A673 (cell line): ENCODE measurements at places on chromosomes 13 and 19.
A peak's percentile ranks its signal among the peaks of the same experiment; 100 is the strongest.

GRCh38 chr19:31610018-31610417, 260.8 kb upstream of the TSHZ3 start:
- no peak for DNase-seq

GRCh38 chr13:35489050-35489449, 12.6 kb upstream of the MAB21L1 start:
- DNase-seq: no peak

GRCh38 chr13:99357131-99357596, 50.0 kb upstream of the GPR183 start:
- no peak for DNase-seq

DNA sequence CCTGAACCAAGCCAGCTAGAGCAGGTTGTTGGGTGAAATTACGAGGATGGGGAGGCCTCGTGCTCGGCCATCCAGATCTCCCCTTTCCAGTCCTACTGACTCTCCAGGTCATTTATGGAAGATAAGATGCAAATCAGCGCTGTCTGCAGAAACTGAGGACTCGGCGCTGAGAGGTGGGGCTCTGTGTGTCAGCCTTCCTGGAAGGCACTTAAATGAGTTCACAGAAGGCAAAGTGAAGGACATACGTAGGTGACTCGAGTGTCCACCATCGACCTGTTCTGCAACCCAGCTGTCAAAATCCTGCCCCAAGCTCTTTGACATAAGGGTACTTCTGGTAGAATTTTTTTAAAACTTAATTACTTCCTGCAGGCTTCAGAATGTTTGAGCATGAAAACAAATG, 86.4 kb downstream of the RAB20 start:
- no peak for DNase-seq

DNA sequence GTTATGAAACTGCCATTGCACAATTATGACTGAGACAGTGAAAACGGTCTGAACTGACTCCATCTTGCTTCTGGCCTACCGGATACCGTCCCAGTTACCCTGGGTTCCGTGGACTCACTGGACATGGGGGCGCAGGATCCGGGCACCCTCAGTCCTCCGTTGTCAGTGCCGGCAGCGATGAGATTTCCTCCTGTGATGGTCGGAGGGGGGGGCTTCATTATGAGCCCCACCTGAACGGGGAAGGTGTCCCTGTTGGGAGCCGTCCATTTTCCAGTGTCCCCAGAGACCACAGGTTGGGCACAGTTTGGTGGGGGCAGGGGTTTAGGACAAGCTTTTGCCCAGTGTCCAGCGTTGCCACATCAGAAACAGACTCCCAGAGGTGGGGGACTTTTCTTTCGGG, 23.4 kb downstream of the TMEM255B start:
- no peak for DNase-seq

DNA sequence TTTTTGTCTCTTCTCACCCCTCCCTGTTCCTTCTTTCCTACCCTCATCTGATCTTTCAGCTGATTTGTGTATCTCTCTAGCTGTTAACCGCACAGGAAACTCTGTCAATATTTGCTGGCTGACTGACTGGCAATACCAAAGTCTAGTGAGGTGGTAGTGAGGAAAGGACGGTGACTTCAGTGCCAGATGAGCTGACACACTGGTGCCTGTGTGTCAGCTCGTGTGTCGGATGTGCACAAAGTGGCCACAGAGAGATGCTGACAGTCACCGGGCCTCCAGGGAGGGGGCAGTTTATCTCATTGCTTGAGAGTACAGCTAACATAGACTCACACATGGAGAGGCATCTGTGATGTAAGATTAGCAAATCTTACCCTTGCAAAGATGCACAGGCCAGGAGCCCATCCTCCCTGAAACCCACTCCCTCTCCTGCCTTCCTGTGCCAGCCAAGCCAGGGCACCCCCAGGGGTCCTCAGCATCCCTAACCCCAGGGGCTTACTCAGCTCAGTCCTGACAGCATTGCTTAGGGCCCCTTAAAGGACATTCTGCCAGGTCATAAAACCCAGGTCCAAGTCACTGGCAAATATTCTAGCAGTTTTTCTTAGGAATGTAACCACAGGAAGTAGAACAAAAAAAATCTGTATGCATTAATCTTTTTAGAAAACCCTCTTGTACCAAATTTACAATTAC, 80.2 kb downstream of the SHISA2 start:
- DNase-seq: no peak

- peak; percentile 57 for DNase-seq
Measured at GRCh38 chr13:27621116-27621365, 651 bp upstream of the POLR1D start.

DNA sequence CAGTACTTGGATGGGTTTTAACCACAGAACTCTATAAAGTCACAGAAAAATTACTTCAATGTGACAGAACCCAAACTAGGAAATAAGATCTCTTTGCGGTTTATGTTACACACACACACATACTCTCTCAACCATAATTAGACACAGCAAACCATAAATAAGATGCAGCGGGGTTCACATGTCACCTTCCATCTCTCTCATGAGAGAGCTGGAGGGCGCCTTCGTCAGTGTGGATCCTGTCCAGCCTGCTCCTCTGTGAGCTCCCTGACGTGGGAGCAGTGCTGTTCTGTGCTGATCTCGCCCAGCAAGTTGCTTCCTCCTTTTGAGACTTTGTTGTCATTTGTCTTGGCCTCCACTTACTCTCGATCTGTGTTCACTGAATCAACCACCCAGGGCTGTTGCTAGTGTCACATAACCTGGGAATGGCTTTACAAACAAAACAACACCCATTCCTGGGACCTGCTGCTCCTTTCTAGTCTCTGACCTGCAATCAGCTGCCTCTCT, 204.9 kb upstream of the KL start:
- DNase-seq: no peak

GRCh38 chr19:55603115-55603514, 2.3 kb upstream of the ZNF865 start:
- no peak for DNase-seq

GRCh38 chr13:22703601-22704209, 477.1 kb upstream of the SGCG start:
- DNase-seq: no peak

GRCh38 chr19:48403606-48404005, 10.1 kb downstream of the GRIN2D start:
- peak; percentile 88 for DNase-seq

- peak; percentile 84 for DNase-seq
Measured at GRCh38 chr13:109790942-109791605, 4.7 kb upstream of the IRS2 start.

GRCh38 chr13:45941261-45941660, 89.7 kb upstream of the SIAH3 start:
- DNase-seq: no peak

GRCh38 chr19:30336290-30336689, 35.9 kb upstream of the ZNF536 start:
- DNase-seq: no peak

DNA sequence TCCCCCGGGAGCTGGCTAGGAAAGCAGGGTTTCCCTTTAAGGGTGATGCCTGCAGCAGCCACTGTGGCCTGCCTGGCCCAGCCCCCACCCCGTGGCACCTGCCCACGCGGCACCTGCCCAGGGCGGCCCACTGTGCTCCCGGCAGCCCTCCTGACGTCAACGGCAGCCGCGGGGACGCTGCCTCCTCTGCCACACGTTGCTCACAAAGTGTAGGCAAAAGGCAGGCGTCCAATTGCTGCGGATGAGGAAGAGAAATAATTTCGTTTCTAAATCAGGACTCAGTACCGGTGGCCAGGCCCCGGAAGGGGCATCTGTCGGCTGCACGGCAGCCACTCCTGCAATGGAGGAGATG, 122.3 kb downstream of the URI1 start:
- no peak for DNase-seq

- DNase-seq: no peak
Measured at GRCh38 chr19:19602136-19602712, 16.3 kb downstream of the PBX4 start.

DNA sequence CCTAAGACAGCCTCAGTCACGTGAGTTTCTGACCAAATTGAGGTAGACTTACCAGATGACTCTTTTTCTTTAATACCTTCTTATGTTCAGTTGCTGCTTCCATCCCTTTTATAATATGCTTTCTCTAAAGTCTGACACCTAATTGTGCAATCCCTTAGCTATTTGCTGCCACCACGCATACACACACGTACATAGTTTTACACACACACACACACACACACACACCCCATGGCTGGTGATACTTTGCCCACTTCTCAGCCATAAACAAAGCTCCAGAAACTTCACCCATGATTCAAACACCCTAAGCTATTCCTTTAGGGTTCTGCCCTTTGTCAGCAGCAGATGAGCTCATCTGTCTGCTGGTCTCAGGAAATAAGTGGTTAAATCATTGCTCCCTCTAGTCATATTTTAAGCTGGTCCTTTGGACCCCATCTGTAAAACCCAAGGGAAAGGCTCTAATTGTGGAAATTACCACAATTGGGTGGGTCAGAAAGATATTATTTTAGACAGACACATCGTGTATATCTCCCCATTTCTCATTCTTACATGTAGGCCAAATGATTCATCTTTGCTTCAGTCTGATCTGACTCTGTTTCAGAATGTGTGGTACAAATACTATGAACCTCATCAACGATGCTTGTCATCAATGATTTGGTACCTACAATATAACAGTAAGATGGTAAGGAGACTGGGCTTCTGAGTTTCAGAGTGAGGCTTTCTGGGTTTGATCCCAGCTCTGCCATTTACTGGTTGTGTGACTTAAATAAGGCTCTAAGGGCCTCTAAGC, 69.2 kb downstream of the NALCN start:
- DNase-seq: no peak

- no peak for DNase-seq
Measured at GRCh38 chr19:44749994-44750393, 1.5 kb downstream of the BCL3 start.

GRCh38 chr13:97130190-97130589, 91.9 kb upstream of the MBNL2 start:
- no peak for DNase-seq

DNA sequence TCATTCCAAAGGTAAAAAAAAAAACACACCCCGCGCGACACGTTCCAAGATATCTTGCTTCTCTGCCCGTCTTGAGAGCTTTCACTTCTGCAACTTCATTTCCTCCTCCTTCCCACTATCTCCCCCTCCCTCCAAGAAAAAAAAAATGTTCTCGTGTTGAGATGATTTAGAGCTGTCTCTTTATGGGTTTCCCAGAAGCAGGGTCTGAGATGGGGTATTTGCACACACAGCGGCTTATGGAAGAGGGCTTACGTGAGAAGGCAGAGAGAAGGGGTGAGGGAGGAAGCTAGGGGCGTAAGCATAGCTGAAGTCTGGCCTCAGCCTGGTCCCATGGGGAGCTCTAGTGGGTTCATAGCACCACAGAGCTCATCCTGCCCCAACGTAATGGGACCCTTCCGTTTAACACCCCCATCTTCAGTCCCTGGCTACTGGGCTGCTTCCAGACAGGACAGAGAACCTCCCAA, 31.3 kb upstream of the USE1 start:
- DNase-seq: no peak

- DNase-seq: no peak
Measured at GRCh38 chr13:95236774-95237173, 64.5 kb downstream of the ABCC4 start.

- no peak for DNase-seq
Measured at GRCh38 chr13:74171641-74172040, 37.4 kb upstream of the KLF12 start.

DNA sequence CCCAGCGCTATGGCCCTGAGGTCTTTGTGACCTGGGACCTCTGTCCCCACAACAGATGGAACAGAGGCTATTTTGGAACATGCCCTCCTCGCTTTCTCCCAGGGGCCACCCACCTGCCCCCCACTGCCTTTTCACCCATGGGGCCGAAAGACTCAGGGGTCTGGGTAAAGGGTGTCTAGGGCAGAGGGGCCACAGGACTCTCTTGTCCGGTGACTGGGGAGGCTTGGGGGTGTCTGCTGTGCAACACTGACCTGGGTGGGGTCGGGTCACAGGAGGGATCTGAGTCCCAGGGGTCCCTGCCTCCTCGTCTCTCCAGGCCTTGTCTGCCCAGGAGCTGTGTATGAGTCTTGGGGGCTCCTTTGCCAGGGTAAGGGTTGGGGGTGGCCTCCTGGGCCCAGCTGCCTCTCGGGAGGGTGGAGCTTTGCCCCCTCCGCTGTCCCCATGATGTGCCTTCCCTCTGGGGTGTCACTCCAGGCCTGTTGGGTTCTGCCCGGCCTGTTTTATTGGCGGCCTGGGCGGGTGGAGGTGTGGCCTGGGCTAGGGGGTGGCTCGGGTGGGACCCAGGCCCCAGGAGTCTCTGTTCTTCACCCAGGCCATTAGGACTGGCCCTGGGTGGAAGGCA, 2.1 kb downstream of the ARID3A start:
- no peak for DNase-seq

GRCh38 chr13:34345258-34345965, 527.5 kb downstream of the RFC3 start:
- no peak for DNase-seq

- DNase-seq: peak; percentile 67
Measured at GRCh38 chr19:7595466-7596133, at the start of gene CAMSAP3. Gene CAMSAP3, plus strand, starts transcription at chr19:7595863. Its CDS starts 140 bp downstream, at chr19:7596003.

DNA sequence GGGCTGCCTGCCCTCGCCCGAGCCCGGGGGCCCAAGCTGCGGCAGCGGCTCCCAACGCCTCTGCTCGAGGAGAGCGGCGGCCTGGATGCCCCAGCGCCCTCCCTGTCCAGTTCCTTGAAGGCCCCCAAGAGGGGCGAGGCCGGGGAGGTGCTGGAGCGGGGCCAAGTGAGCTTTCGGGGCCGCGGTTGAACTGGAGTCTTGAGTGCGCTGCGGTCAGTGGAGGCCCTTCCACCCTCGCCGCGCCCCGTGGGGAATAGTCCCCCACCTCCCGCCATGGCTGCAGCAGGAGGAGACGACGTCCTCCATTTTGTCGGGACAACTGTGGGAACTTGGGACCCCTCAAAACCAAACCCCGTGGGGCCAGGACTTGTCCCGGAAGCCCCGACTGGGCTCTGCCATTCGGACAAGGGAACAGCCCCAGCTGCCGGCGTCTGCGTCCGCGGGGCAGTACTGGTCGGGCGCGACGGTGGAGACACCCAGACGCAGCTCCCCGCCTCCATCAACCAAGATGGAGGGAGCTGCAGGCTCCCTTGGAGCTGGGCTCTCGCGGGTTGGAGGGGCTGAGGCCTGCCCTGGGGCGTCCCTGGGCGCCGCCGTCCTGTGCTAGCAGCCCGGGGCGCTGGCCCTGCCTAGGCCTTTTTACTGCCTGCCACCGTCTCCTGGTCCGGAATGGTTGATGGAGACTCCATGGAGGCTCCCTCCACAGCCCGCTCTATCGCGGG, 736 bp upstream of the ZMYM5 start:
- peak; percentile 68 for DNase-seq

GRCh38 chr13:26616126-26616525, 58.6 kb downstream of the WASF3 start:
- no peak for DNase-seq

GRCh38 chr13:53038993-53039392, 10.4 kb downstream of the OLFM4 start:
- no peak for DNase-seq
